ENCODE measurements at places on chromosomes 1 and 21.

GRCh38 chr1:32241001-32241763 lies 5.8 kb upstream of the FAM167B start:
- DNase-seq = no peak

DNA sequence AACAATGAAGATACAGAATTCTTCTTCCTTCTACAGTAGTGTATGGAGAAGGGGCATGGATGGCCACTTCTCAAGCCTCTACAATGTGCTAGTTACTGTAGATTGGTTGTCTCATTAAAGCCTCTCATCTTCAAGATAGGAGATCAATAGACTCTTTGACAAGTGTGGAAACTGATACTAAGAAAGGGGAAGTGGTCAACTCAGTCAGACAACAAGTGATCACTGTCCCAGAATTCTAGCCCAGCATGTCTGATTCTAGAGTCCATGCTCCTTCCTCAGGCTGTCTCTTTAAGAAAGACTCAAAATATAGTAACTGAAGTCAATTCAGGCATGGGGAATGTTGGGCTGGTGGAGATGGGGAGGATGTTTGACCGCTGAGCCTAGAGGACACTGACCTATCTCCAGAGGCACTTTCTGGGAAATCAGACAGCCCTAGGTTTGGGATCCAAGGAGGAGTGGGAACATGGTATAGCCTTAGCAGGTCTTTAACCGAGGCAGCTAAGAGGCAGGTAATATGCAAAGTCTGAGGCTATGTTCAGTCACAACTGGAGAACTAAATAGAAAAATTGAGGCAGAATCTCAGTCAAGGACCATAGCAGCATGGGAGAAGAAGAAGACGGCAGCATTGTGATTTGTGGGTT lies 39.3 kb upstream of the EYA3 start:
- DNase-seq = no peak

DNA sequence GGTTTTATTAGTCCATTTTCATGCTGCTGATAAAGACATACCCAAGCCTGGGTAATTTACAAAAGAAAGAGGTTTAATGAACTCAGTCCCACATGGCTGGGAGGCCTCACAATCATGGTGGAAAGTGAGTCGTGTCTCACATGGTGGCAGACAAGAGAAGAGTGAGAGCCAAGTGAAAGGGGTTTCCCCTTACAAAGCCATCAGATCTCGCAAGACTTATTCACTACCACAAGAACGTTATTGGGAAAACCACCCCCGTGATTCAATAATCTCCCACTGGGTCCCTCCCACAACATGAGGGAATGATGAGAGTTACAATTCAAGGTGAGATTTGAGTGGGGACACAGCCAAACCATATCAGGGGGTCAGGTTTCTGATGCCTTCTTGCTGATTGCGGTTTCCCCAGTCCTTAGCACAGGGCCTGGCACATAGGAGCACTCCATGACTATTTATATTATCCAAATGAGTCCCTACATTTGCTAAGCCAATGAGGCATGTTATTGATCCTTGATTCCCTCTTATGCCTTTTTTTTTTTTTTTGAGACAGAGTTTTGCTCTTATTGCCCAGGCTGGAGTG lies 35.3 kb upstream of the PAXBP1 start:
- no peak for DNase-seq

DNA sequence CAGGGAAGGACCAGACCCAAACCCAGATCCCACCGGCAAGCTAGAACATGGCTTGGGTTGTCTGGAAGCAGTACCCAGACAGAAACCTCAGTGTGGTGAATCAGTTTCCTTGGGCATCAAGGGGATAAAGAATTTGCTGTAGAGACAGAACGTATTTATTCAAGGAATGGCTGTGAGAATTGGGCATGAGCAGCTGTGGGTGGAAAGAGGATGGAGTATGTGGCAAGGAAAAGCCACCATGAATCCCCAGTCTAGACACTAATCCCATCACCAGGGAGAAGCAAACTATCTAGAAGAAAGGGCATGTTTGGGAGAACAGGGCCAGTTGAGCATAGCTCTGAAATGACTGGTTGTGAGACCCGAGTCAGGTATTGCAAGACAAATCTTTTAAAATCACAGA lies 109.2 kb downstream of the TOMM20 start:
- no peak for DNase-seq

DNA sequence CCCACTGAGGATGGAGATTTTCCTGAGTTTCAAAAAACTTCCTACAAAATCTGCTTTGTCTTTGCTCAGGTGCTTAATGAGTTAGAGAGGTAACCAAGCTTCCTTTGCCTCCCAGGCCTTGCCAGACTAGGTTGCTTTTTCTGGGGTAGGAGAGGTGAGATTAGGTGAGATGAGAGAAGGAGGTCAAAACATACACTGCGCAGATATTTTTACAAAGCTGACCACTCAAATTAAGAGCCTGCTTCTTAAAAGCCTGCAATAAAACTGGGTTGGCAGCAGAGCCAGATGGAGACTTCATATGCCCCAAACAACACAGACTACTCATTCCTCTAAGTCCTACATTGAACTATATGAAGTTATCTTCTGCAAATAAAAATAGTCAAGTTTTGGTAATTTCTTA lies 352.5 kb downstream of the NUF2 start:
- no peak for DNase-seq

- DNase-seq = no peak
Measured at GRCh38 chr1:169529068-169529642, 43.4 kb upstream of the SLC19A2 start.

- no peak for DNase-seq
Measured at GRCh38 chr21:29231756-29232529, 66.8 kb upstream of the BACH1 start.
